Activated naive CD4-positive, alpha-beta T cell treated with anti-CD3 and anti-CD28 coated beads for 36 hours (primary cell): ENCODE measurements at places on chromosomes 4 and X.

GRCh38 chr4:60857130-60857753, 342.9 kb upstream of the ADGRL3 start:
- no peak for DNase-seq

DNA sequence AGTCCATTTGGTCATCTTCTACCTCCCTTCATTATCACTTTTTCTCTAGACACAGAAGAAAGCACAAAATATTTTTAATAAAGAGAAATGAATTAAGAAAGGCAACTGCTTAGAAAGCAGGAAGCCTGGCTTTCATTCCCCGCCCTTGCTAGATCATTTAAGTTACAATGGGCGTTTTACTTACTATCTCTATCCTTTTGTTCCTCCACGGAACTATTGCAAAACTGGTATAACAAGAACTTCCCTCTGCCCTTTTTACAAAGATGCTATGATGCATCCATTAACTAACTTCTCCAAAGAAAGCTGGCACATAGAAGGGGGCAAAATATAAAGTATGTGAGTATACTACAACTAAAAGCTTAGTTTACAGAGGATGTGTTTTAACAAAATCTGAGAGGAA, 434.5 kb upstream of the FTHL17 start:
- no peak for DNase-seq

- DNase-seq = no peak
These were observed at the start of gene HELT for GRCh38 chr4:185017964-185018772. Gene HELT (plus strand): TSS chr4:185018490. CDS start chr4:185018929, 439 bp downstream.

GRCh38 chr4:145565328-145565727, 53.9 kb upstream of the MMAA start:
- DNase-seq = no peak

GRCh38 chr4:106258145-106259045, 57.6 kb downstream of the TBCK start:
- DNase-seq = no peak

GRCh38 chrX:110267874-110268273, 50.0 kb downstream of the AMMECR1 start:
- no peak for DNase-seq

DNA sequence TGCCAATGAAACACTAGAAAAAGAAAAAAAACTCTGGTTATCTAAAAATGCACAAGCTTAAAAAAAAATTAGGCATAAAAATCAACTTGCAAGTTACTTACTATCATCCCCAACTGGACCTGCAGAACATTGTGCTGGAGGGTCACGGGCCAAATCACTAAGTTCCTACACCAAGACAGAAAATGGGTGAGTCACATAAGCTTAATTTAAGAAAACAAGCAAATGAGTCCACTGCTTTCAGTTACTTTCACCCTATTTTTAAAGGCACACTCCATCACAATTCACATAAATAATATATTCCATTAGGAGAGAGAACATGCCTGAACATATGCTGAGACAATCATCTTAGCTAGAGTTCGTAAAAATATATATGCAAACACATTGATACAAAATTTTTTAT, 17.7 kb downstream of the UBE2D3 start:
- no peak for DNase-seq

DNA sequence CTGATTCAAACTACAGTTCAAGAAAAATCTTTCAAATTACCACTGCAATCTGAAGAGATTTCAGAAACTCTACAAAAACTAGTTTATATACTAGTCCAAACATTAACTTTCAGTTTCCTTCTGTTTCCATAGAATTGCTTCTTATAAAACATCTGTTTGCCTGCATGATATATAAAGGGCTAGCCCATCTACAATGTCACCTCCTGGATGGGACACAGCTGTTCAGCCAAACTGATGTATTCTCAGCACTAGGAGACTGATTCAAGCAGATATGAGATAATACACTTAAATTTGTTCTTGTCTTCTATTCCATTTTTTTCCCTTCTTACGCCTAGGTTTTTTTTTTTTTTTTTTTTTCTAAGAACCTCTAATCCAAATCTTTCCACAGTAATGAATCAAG, 1569.7 kb upstream of the IGFBP7 start:
- no peak for DNase-seq

- DNase-seq = no peak
These were observed 183.2 kb upstream of the PUDP start for GRCh38 chrX:7330971-7331746.

- no peak for DNase-seq
These were observed 25.0 kb upstream of the RAPGEF2 start for GRCh38 chr4:159077702-159078495.

DNA sequence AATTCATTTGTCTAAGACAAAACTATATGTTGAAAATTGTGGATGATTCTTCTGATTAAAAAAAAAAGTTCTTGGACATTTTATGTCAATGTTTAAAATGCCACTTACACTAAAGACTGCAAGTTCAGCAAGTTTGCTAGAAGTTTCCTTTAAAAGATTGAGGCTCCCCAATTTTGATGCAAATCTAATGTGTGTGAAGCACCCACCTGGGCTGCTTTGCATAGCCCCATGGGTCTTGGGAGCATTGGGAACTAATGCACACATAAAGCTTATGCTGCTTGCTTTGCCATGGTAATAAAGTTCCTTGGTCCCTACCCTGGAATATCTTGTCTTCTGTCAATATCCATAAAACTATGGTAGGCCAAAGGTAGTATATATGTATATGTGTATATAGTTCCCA, 725.9 kb upstream of the GRID2 start:
- DNase-seq = no peak

- no peak for DNase-seq
These were observed 17.4 kb upstream of the ARHGAP36 start for GRCh38 chrX:131040781-131041180.

GRCh38 chr4:53562409-53562808, 28.9 kb downstream of the LNX1 start:
- DNase-seq = no peak

DNA sequence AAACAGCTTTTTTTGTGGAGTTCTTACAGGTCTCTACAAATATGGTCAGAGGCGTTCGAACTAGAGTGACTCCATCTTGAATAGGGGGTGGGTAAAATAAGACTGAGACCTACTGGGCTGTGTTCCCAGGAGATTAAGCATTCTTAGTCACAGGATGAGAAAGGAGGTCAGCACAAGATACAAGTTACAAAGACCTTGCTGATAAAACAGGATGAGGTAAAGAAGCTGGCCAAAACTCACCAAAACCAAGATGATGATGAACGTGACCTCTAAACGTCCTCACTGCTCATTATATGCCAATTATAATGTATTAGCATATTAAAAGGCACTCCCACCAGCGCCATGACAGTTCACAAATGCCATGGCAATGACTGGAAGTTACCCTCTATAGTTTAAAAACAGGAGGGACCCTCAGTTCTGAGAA, 42.8 kb upstream of the SPP1 start:
- DNase-seq = no peak

- DNase-seq = peak; percentile 56
These were observed 16.2 kb upstream of the ZCCHC12 start for GRCh38 chrX:118807151-118808017.

- no peak for DNase-seq
These were observed 27.2 kb downstream of the ELF4 start for GRCh38 chrX:130083107-130083490.

GRCh38 chr4:178577933-178578332, 1135.7 kb upstream of the AGA start:
- no peak for DNase-seq

GRCh38 chr4:15018361-15018760, 16.1 kb downstream of the CPEB2 start:
- DNase-seq = no peak

GRCh38 chr4:158484173-158484885, 37.4 kb upstream of the RXFP1 start:
- DNase-seq = no peak

- no peak for DNase-seq
These were observed 66.4 kb downstream of the HPRT1 start for GRCh38 chrX:134526399-134526798.

GRCh38 chr4:121651597-121651996, 45.2 kb downstream of the ANXA5 start:
- no peak for DNase-seq

DNA sequence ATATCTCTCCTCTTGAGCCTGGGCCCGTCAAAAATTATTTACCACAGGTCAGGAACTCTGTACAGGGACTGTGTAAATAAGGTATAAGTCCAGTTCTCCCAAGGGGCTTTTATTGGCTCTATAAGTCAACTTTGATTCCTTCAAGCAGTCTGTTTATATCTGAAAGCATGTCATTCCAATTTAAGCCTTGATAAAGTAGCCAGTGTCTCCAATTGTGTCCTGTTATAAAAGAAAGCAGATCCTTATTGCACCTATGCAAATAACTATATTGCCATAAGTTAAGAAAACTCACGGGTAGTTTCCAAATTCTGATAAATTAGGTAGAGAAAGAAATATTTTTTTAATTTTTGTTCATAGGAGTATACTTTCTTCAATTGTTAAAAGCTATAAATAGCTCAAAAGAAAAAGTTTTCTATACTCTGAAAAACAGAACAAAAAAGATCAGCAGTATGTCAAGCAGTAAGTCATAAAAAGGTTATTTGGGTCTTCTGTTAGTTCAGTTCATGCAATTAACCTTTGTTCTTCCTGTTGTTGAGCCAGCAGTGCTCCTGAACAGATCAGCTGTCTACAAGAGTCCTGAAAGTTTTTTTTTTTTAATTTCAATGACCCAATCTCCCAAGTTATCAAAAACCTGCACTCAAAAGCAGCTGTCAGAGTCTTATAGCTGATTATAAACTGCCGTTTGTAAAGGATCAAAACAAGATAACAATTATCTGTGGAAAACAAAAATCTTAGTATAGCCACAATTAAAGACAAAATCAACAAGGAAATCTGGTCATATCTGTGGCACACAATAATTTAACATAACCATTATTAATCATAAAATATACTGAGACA, 178.4 kb upstream of the GALNT7 start:
- DNase-seq = no peak

GRCh38 chr4:83022724-83023450, 12.1 kb upstream of the COPS4 start:
- DNase-seq = no peak

DNA sequence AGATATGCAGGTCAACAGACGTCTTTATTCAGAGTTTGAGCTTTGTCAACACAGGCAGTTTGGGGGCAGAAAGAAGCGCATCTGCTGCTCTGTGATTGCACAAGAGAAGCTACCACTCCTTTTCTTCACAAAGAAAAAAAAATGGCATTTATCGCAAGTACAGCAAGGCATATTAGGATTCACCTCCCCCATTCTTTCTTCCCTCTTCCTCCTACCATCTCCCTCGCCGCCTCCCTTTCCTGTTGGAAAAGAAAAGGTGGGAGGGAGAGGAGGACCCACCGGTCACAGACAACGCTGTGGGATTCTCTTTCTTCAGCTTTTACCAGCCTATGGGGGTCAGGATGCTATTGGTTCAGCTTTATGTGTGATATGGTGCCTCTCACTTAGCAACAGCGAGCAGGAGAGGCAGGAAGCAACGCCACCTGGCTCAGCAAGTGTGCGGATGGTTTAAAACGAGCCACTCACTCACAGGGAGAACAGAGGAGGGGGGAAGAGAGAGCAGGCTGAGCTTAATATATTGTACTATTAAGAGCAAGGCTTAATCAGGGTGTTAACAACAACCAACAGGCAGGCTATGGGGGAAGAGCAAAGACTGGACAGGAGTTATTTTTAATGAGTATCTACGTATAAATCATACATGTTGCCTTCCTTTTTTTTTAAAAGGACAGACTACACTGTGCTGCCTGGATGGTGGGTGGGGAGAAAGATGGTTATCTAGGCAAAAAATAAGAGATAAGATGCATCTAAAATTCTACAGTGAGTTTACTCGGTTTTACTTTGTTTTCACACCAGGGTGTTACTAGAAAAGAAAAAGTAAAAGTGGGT, 104.7 kb downstream of the MAML3 start:
- DNase-seq = peak; percentile 78

- peak; percentile 45 for DNase-seq
These were observed 5.7 kb upstream of the RHOH start for GRCh38 chr4:40190880-40191815.

- no peak for DNase-seq
These were observed 1.1 kb upstream of the TMEM164 start for GRCh38 chrX:110001740-110002299.

DNA sequence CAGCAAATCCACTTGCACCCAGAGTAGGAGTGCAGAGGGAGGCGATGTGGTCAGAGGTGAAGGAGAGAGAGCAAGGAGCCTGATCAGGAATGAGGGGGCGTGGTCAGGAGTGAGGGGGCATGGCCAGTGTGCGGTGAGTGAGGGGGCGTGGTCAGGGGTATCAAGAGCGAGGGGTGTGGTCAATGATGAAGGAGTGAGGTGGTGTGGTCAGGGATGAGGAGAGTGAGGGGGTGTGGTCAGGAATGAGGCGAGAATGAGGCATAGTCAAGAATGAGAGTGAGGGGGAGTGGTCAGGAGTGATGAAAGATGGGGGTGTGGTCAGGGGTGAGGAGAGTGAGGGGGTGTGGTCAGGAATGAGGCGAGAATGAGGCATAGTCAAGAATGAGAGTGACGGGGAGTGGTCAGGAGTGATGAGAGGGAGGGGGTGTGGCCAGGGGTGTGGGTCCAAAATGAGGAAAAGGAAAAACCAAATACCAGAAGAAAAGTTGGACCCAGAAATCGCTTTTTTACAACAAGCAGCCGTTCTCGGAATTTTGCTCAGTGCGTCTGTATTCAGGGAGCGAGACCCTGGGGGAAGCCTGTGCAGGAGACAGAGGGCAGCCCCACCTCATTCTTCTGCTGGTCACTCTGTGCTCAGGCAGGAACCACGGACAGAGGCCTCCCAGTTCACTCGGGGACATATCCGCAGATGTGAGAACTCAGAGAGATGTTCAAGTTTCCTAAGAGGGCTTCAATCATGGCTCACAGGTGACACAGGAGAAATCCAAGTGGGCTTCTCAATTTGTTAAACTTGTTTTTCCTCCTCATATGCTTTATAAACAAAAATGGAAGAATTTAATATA, 47.5 kb downstream of the MAGEA1 start:
- peak; percentile 11 for DNase-seq

GRCh38 chr4:57435300-57435699, 325.1 kb upstream of the IGFBP7 start:
- no peak for DNase-seq

- DNase-seq = no peak
These were observed 526.6 kb upstream of the SLIT2 start for GRCh38 chr4:19725130-19725529.

- no peak for DNase-seq
These were observed at the start of gene ADH7 for GRCh38 chr4:99435154-99435553. Gene ADH7 (minus strand): TSS chr4:99435342. CDS start chr4:99435233, 109 bp downstream.

- DNase-seq = no peak
These were observed 202.2 kb downstream of the CLCN4 start for GRCh38 chrX:10358958-10359357.

DNA sequence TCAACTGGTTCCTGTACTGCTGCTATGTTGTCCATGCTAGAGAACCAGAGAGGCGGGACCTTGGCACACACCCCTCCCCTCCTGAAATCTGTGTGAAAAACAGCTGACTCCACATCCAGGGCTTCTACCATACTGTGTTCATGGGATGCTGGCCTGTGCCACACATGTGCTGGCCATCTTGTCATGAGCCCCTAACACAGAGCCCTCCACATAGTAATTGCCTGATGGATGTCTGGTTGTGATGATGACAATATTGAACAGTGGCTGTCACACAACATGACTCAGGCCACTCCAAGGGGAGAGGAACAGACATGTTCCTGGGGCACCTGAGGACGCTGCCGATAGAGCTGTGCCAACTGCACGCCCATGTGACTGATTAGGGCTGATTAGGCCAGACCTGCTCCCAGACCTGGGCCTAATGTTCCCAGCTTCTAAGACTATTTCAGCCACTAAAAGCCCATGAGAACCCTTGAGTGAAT, 13.1 kb downstream of the SLC25A5 start:
- no peak for DNase-seq

- peak; percentile 52 for DNase-seq
These were observed 3.1 kb downstream of the PDGFC start for GRCh38 chr4:156968479-156968984.
